ENCODE measurements at places on chromosomes 16 and 17.

DNA sequence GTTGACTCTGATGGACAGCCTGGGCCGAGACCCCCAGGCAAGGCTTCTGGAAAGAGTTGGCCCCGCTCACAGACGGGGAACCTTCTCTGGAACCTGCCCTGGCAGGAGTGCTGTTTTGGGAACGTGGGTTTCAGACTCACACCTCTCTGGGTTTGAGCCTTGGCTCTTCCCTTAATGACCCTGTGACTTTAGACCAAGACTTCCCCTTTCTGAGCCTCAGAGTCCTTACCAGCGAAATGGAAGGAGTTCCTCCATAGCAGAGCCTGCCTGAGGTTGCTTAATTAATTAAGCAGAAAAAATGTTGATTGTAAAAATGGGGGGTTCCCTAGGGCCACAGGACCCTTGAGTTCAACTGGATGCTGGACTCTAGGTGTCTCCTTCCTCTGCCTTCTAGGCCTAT is 408.2 kb downstream of the SEC14L1 start:
- DNase-seq, result no peak

- no peak for DNase-seq
Measured at GRCh38 chr16:23148166-23148512, 1.1 kb downstream of the USP31 start.

DNA sequence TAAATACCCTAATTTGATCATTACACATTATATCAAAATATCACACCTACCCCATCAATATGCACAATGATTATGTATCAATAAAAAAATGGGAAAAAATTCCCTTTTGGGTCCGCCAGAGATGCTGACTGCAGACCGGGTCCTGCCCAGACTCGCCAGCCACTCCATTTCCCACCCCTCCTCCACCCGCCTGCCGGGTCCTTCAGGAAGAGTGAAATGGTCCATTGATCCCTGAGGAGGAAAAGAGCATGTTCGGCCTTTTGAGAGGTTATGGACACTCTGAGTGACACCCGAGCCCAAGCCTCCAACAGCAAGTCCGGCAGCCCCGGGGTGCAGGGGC is 123.9 kb upstream of the ZFHX3 start:
- DNase-seq, result no peak

- peak; percentile 81 for DNase-seq
Measured at GRCh38 chr17:40284085-40284713, 3.5 kb upstream of the CDC6 start.

DNA sequence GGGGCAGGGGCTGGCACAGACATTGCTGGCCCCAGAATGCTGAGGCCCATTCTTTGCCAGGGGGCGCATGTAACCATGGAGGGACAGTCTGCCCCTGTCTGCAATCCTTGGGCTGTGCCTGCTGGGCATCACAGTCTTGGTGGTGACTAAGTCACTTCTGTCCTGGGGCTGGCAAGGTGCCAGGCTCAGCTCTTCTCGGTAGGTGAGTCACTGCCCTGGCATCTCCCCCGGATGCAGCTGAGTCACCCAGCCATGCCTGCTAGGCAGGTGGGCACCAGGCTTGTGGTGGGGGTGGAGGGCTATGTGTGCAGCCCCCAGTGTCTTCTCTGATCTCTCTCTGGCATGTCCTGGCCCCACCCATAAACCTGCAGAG is 5.6 kb downstream of the RARA start:
- DNase-seq, result peak; percentile 86

GRCh38 chr16:81284995-81285600 is 29.7 kb upstream of the GAN start:
- DNase-seq, result no peak

DNA sequence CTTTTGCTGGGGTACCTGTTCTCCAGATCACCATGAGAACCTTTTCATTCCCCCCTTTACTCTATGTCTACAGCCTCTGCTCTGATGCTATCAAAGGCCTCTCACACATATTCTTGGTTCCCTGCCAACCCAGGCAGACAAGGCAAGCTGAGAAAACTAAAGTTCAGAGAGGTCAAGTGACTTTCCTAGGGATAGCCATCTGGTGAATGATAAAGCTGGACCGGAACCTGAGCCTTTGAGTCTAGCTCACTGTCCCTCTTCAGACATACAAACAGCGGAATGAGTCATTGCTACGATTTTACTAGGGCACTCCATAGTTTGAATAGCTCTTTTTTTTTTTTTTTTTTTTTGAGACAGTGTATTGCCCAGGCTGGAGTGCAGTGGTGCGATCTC is 73.3 kb downstream of the XYLT1 start:
- no peak for DNase-seq

DNA sequence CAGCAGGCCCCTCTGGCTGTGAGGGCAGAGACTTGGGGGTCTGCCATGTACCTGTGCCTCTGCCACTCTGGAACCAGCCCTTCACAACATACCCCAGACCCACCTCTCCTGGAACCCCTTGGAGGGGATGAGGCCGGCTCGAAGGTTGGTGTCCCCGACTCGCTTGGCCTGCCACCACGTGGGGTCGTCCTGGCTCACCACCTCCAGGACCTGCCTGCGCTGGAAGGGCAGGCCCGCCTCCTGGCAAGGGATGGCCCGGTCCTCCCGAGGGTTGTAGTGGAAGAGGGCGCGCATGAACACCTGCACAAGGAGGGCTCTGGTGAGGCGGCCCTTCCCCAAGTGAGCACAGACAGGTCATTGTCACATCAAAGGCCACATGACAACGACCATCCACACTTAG is 12.2 kb downstream of the MPP3 start:
- DNase-seq, result no peak

- DNase-seq, result peak; percentile 66
Measured at GRCh38 chr17:42347198-42347597, 41.0 kb downstream of the STAT3 start.

- no peak for DNase-seq
Measured at GRCh38 chr16:47928008-47928407, 227.8 kb downstream of the ABCC12 start.

GRCh38 chr17:80064696-80065095 is 28.3 kb downstream of the CCDC40 start:
- DNase-seq, result no peak

DNA sequence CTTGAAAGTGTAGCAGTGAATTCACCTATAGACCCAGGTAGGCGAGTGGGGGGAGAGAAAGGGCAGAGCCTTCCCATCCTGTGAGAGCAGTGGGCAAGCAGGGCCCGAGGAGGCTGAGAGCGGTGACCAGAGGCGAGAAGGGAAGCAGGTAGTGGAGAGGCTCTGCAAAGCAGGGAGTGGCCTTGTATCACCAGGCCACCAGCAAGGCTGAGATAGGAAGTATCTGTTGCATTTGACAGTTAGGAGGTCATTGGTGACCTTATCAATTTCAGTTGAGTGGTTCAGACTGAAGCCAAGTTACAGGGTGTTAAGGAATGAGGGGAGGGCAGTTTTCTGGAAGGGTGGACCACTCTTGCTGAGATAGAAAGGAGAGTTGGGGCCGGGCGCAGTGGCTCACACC is 10.7 kb upstream of the HSD3B7 start:
- no peak for DNase-seq

- DNase-seq, result no peak
Measured at GRCh38 chr16:31467858-31468257, 4.1 kb upstream of the TGFB1I1 start.

- no peak for DNase-seq
Measured at GRCh38 chr17:55388842-55389241, 32.8 kb downstream of the MMD start.

- DNase-seq, result no peak
Measured at GRCh38 chr17:9644910-9645751, at the start of gene USP43. TSS of gene USP43 (plus strand) at chr17:9645517. CDS start at chr17:9645633, 116 bp downstream.

GRCh38 chr17:73189417-73190099 is 3.3 kb upstream of the COG1 start:
- no peak for DNase-seq

- no peak for DNase-seq
Measured at GRCh38 chr17:70420861-70421445, 251.6 kb downstream of the KCNJ2 start.

DNA sequence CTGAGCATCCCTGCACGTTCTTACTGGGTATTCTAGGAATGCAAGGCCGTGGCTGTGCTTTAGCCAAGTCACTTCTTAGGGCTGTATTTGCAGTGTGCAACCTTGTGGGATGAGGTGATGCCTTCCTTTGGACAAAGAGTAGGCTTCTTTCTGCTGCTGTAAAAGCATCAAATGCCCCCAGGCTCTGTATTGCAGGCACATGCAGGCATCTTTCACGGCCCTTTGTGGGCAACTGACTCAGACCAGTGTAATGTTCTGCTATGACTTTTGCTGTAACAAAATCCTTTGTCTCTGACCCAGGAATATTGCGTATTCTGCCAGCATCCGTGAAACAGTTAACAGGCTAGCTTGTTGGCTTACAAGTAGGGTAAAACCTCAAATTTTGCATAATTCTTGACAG is 30.9 kb upstream of the GCSH start:
- DNase-seq, result no peak

- no peak for DNase-seq
Measured at GRCh38 chr17:29042026-29042678, 789 bp upstream of the PIPOX start.

DNA sequence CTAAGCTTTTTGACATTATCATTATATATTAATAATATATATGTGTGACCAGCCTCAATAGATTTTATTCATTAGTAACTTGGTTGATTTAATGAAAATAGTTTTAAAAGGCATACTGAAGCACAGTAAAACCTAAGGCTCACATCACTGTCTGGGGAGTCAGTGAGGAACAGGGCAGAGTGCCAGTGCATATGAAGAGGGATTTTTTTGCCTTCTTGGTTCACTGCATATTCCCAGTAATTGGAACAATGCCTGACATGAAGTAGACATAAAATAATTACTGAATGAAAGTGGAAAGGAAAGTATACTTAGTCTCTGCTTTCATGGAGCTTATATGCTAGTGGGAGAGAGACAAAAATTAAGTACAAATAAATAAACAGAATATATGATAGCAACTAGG is 81.1 kb downstream of the FTO start:
- DNase-seq, result peak; percentile 26

- no peak for DNase-seq
Measured at GRCh38 chr17:59466946-59467801, 98.2 kb upstream of the DHX40 start.

DNA sequence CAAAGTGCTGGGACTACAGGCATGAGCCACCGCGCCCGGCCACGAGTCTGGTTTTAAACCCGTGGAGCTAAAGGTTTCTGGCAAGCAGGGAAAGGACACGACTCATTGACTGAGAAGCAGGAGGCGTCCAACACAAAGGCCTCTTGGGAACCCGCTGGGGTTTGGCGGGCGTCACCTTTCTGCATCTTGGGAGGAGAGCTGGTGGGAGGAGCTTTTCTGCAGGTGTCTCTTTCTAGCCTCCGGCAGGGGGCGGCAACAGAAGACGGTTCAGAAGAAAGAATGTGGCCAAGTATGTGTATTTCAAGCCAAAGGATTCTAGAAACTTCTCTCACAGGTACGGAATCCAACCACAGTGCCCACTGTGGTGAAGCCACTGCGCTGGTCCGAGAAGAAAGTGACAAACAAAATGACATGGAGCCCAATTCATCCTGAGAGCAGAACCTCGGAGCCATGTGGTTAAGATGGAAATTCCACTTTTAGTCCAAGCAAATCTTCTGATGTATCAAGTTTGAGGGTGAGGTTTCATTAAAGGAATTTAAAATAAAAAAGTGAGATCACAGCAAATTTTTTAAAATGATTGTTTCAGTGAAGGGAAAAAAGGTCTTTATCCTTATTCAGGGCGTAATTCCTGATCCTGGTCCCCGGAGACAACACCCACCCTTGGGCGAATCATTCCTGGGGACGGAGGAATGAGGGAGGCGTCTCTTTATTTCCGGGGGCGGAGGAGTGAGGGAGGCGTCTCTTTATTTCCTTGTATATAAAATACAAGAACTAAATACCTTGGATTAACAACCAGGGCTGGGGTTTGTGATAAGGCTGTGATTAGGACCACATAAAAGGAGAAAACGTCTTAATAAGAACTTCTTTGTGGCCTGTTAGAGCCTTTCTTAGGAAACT is 97.6 kb downstream of the MRM3 start:
- DNase-seq, result no peak

- no peak for DNase-seq
Measured at GRCh38 chr17:1455291-1455796, 688 bp downstream of the CRK start.

GRCh38 chr17:83125515-83126274 is 46.3 kb downstream of the METRNL start:
- no peak for DNase-seq

DNA sequence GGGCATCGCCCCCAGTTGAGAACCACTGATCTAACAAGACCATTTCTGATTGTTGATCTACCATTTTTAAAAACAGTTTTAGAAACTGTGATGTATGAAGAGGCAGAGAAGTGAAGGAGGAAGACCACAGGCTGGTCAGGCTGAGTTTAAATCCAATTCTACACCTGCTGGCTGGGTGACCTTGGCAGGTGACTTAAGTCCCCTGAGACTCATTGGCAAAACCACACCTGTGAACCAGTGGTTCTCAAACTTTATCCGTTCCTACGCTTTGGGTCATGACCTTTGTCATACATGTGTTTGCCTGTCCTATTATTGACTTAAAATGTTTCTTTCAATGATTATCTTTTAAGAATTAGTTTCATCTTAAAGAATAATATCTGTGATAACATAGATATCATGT is 2.3 kb downstream of the GP2 start:
- DNase-seq, result no peak

DNA sequence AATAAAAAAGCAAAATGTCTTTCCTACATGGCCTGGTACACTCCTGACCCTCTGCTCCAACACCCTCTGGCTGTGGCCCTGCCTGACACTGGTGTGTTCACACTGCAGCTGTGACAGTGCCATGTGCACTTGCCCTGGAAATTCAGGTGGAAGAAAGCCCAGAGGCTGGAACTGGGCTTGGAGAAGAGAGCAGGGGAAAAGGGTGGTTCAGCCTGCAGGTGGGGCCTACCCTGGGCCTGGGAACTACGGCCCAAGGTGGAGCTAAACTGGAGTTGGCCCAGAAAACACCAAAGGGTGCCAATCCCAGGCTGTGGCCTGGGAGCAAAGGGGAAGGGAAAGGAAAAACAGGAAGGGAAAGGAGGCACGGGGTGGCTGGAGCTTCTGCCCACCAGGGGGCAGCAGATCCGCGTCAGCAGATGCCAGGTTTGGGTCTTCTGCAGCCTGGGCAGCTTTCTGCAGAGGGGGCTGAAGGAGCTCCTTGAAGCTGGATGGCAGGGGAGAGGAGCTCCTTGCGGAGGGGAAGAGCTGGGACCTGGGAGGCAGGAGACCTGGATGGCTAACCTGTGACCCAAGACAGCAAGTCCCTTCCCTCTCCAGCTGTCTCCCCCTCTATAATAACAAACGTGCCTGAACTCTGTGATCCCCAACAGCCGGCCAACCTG is 15.4 kb upstream of the CTCF start:
- no peak for DNase-seq

- DNase-seq, result no peak
Measured at GRCh38 chr17:82440469-82440981, 10.0 kb downstream of the CYBC1 start.
